ENCODE measurements at places on chromosomes 1 and 21.

- no peak for DNase-seq
Observed at GRCh38 chr1:232011961-232012360, 385.4 kb downstream of the DISC1 start.

DNA sequence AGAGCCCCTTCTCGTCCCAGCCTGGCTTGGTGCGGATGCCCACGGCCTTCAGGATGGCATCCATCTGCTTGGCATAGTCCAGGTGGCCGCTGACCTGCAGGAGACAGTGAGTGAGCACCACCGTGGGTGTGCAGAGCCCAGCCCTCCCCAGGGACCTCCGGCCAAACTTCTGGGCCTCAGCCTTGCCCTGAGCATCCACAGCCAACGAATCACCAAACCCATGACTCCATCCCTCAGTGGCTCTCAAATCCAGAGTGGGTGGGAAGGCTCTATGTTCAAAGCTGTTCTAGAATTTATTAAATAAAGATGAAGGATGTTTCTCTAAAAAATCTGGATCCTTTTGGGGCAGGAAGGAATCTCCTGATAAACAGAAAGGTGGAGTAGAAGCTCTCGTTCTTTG lies 18.7 kb downstream of the HTR6 start:
- DNase-seq = no peak

- DNase-seq = no peak
Observed at GRCh38 chr1:84299536-84300170, 1.9 kb upstream of the SAMD13 start.

DNA sequence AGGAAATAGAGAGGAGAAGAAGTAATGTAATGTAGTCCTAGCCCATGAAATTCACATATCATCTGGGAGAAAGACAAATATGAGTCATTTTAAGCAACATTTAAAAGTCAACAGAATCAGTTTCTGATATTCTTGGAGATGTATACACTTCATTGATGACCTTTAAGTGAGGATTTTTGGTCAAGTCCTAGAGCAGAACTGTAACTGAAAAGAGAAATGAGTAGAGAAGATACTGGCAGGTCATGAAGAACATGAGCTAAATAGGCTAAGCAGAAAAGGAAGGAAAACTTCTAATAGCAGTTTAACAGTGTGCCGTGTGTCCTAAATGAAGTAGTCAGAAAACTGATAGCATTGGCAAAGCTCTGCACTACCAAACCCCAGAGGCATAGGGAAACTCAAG lies 4.6 kb downstream of the ZFP69B start:
- DNase-seq = no peak

GRCh38 chr1:152479792-152480595 lies 30.6 kb upstream of the LCE5A start:
- peak; percentile 38 for DNase-seq

DNA sequence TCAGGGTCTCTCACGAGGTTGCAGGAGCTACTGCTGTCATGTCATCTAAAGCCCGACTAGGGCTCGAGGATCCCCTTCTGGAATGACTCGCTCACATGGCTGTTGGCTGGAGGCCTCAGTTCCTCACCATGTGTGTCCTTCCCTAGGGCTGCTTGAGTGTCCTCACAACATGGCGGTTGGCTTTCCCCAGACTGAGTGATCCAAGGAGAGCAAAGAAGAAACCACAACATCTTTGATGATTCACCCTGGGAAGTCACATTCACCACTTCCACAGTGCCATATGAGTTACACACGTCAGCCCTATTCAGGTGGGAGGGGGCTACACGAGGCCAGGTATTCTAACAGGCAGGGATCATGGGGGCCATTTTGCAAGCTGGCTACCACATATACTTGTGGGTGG lies 64.9 kb downstream of the FHAD1 start:
- DNase-seq = no peak

- no peak for DNase-seq
Observed at GRCh38 chr1:39892601-39893595, 8.8 kb downstream of the MYCL start.

- no peak for DNase-seq
Observed at GRCh38 chr1:33399375-33399774, 31.5 kb downstream of the PHC2 start.

DNA sequence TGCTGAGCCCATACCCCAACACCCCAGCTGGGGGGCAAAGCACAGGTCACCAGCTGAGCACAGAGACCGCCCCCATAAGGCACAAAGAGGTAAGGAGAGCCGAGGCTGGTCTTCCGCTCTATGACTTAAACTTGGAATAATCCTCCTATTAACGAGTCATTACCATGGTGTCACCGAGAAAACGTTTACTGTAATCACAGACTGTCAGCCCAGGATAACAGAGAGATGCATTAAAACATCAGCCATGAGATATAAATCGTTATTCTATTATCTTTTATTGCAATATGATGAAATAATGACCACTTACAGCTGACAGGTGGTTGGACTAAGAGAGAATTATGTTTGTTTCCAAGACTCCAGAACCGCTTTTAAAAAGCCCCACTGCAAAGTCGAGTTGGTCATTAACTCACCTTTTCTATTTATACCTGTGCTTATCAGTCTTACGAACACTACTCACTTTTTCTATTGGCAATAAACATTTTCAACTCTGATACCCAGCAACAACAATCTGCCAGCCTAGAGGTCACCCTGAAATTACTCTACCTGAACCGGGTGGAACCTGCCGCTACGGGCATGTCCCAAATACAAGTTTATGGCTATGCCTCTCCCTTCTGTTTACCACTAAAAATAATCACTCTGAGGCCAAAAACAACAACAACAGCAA lies 21.5 kb downstream of the NPHP4 start:
- no peak for DNase-seq

DNA sequence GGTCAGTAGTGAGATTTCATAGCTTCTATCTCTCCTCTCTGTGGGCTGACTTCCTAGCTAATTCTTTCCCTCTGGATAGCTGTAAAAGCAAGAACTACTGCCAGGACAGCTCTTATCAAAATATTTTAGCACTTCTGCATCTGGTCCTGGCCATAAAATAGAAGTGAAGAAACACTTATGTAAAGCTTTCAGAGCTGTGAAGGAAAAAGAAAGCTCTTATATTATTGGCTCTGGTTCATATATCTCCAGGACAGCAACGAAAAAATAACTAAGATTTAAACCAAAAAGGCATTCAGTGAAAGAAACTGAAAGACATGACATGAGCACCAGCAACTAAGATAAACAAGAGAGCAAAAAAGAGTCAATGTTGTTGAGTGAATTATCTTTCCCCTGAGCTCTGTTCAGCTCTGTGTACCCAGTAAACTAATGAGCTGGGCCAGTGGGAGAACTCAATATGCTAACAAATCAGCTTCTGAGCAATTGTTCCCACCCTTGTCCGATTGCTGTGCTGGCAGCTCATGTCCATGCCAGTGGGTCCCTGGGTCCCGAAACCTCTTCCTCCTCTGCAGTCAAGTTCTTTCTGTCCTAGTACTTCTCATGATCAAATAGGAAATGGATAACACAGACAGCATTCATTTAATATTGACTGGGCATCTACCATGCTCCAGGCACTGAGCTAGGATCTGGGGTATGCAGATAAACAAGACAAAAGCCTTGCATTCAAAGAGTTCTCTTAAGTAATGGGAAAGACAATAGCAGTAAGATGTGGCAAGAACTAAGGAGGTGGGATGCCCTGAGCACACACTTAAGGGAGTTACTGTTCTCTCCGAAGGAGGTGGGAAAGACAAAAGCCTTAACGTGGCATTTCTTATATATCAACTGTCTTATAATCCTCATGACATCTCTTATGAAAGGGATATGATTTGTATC lies 45.3 kb upstream of the MAN1A2 start:
- DNase-seq = no peak

DNA sequence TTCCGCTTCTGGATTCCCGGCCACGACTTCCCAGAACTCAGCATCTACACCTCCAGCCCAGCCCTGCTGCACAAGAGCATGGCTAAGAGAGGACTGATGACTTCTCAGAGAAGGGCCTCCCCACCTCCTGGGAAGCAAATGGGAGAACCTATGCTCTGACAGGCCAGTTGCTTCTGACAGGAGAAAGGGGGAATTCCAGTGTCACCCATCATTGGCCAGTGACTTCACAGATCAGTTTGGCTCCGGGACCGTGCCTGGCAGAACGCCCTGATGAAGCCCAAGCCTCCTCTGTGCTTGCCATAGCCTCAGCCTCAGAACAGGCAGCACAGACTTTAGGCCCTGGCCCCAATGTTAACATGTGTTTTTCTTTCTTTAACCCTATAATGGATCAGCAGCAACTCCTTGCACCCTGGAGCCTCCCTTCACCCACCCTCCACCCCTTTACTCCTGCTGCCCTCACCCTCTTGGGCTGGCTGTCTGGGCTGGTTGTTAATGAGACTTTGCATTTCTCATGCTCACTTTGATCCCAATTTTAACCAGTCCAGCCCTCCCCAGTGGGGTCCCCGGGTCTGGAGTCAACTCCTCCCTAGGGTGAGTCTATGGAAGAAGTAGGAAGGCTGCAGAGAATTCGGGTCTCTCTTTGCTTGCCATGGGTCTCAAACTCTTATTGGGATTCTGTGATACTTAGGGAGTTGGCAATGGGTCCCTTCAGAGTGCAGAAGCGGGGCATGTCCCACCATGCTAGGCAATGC lies 42.7 kb upstream of the SLC30A1 start:
- DNase-seq = no peak

GRCh38 chr1:3530086-3530925 lies 75.8 kb downstream of the ARHGEF16 start:
- no peak for DNase-seq

DNA sequence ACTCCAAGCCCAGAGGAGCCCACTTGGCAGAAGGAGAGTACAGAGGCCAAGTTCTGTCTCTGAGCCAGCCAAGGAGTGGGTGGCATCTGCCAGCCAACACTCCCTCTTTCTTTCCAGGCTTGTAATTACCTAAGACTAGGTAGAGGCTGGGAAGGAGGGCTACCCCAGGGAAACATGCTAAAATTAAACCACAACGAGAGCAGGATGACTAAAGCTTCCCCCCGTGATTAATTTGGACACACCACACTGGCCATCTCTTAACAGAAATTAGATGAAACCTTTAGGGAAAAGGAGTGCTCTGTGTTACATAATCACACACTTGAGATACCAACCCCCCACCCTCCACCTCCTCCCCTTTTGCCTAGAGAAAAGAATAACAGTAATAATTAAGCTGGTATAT lies 102.1 kb upstream of the ZC3H12A start:
- DNase-seq = no peak

DNA sequence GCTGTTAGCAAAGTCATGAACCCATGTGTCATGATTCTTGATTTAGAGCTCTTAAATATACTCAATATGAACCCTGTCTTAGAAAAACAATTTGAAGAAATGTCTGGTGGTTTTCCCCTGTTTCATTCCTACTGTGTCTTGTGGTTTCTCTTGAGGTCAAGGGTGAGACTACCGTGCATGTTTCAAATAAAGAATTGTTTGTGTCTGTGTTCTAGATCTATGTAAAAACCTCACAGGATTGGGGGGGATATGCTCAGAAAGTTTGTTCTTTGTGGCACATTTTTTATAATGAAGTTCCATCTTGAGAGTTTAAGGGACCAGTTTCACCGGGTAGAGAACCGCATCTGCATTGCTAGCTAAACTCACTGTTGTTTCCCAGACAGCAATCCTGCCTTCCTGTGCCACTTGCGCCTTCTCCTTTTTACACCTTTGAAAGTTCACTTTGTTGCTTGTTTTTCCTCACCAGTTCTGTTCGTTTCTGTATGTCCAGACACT lies 30.9 kb upstream of the CACYBP start:
- DNase-seq = peak; percentile 32

- DNase-seq = no peak
Observed at GRCh38 chr1:37931102-37931360, 15.8 kb downstream of the INPP5B start.

All from CD4-positive, alpha-beta T cell treated with Interleukin-15 for 1 hour (primary cell).